ENCODE measurements at places on chromosomes 7 and 10.

GRCh38 chr7:11170863-11171568 lies 197.3 kb downstream of the PHF14 start:
- DNase-seq, result no peak

DNA sequence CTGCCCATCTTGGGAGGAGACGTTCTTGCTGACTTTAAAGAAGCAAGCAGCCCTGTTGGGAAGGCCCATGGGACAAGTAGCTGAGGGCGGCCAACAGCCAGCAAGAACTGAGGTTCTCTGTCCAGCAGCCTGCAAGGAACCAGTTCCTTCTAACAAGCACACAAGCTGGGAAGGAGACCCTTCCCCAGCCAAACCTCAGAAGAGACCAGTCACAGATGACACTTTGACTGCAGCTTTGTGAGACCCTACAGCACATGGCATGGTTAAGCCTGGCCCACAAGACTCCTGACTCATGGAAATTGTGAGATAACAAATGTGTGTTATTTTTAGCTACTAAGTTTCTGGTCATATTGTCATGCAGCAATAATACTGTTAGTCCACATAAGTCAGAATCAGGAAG lies 99.9 kb downstream of the PRLHR start:
- no peak for DNase-seq

- no peak for DNase-seq
Observed at GRCh38 chr7:122813845-122814244, 72.4 kb downstream of the CADPS2 start.

DNA sequence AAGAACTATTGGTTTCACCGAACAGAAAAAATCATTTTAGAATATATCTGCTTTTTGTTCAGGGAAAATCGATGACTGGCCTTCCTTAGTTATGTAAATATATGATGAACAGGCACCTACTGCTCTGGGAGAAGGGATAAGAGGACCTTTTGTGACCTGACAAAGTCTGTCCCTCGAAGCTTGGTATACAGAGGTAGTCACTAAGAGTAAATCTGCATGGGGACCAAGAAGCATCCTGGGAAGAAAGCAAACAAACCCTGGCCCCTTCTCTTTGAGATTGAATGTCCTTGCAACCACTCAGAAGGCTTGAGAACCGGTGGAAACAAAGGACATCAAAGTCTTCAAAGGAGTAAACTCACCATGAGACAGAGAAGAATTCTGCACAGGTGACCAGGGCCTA lies 52.3 kb downstream of the SKIDA1 start:
- DNase-seq, result no peak

GRCh38 chr7:16396766-16397500 lies 24.4 kb downstream of the CRPPA start:
- no peak for DNase-seq

GRCh38 chr10:119370972-119371703 lies 163.8 kb downstream of the GRK5 start:
- DNase-seq, result peak; percentile 96

DNA sequence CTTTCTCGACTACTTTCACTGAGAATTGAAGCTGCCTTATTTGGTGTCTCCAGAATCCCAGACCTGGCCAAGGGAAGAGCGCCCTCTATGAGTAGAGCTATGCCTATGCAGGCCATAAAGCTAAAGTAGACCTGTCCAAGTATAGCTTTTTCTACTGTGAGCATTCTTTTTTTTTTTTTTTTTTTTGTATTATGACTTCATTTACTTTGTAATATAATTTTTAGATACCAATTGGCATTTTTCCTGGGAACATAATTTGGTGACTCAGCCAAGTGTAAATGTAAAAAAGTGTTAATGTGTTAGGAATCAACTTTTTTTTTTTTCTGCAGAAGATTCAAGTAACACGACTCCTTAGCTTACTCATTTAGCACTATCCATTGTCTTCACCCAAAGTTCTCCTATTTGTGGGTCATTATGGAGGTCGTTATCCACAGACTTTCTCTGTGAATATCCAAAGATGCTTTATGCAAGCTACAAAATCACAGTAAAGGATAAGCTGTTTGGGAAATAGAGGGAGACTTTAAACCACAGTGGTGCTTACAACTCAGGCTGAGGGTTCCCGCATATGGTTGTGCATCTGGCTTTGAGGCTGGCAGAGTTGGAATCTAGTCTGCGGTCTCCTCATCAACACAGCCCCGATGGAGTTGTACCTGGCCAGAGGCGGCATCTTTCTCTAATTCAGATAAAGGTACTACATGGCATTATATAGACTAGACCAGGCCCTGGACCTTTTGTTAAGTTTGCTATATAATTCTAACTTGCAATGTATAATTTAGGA lies 1040.2 kb upstream of the SORCS1 start:
- peak; percentile 10 for DNase-seq

DNA sequence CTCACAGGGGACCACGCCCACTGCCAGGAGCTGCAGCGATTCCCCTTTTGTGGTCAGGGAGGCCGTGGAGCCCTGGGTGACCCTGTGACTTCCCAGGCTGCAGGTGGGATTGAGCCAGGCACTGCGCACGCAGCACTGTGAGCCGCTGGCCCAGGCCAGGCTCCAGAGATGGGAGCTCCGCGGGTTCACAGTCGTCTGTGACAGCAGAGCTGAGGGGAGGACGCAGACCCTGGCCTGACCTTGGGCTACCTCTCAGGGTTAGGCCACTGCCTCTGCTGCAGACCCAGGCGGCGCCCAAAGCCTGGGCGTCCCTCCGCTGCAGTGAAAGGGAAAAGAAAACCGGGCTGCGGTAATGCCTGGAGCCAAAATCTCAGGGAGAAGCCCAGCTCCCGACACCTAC lies 107.5 kb upstream of the GPR26 start:
- DNase-seq, result no peak

DNA sequence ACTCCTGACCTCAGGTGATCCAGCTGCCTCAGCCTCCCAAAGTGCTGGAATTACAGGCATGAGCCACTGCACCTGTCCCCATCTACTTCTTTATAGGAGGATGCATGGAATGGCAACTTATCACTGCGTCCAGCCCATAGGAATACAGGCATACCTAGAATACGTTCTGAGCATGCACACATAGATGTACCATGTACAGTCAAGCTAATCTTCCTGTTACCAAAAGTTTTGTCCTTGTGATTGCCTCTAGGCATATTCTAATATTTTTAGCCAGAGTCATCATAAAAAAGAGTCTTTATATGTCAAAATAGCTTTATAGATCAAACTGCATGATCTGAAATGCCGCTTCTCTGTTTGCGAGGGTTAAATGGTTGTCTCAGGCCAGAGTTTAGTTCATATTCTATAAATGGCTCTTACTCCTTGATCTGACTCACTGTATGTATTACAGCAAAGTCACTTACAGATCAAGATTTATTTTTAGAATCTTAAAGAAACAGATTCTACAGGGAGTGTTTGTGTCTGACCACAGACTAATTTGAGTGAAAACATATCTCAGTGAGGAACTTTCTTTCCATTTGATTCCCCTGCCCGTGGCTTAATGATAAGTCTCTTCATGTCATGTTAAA lies 210.9 kb downstream of the CREB5 start:
- DNase-seq, result peak; percentile 29
